WTC11 (cell line): ENCODE measurements at places on chromosomes 7 and 10.
A peak's percentile ranks its signal among the peaks of the same experiment; 100 is the strongest.

- no peak for DNase-seq
These were observed 2.8 kb upstream of the WAPL start for GRCh38 chr10:86524225-86524962.

GRCh38 chr7:106070567-106071254 is 41.4 kb downstream of the SYPL1 start:
- no peak for DNase-seq

GRCh38 chr10:13048762-13049161 is 47.2 kb upstream of the CCDC3 start:
- no peak for DNase-seq

DNA sequence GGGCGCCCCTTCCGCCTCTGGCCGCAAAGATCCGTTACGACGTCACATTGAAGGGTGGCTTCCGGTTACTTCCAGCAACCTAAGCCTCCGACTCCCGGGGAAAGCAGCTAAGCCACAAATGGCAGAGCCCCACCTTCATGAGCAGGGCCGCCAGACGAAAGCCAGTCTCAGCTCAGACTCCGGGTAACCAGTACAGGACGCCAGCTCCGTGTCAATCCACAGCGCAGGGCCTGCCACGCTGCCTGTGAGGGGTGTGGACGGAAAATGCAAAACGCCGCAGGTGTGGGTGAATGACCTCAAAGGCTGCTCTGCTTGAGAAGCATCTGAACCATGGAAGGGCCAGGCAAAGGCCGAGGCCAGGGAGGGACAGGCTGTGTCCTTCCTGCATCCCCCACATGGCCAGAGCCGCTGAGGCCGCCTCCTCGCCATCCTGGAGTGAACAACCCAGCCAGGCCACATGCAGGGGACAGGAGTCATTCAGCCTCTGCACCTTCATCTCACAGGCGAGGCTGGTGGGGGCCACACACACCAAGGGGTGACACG is 53.5 kb upstream of the PPP2R2D start:
- DNase-seq: no peak

- no peak for DNase-seq
These were observed 3.3 kb downstream of the LUC7L2 start for GRCh38 chr7:139362981-139363380.

DNA sequence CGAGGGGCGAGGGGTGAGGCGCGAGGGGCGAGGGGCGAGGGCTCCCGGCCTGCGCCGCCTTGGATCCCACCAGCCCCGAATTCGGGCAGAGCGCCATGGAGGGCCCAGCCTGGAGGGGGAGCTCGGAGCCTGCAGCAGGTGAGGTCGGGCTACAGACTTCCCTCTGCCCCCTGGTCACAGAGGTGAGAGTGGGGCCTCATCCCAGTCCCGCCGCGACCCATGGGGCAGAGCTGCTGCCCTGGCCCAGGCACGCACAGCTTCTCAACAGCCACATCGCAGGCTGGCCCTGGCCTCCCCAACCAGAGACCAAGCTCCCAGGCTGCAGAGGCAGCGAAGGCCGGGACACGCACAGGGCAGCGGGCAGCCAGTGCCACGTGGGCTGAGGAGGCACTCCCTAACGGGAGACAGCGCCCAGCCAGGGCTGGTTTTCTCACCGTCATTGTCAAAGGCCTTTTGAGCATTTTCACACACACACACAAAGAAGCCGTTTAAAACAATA is 191.8 kb downstream of the PTPRN2 start:
- DNase-seq: peak; percentile 75

- no peak for DNase-seq
These were observed 32.3 kb downstream of the MDH2 start for GRCh38 chr7:76080204-76080603.

DNA sequence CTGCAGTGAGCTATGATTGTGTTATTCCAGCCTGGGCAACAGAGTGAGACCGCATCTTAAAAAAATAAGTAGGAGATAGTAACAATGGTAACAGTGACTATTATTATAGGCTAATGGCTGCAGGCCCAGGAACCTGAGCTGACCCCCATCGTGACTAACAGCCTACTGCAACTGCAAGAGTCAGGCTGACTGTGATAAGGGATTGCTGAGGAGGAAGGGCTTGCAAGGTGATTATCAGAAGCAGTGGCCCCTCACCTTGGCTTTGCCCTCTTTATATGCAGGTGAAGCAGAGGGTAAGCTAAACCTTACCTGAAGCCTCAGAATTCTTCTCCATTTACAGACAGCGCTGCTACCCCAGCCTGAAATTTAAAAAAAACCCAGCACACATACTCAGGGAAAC is 83.9 kb upstream of the SDK1 start:
- DNase-seq: no peak

DNA sequence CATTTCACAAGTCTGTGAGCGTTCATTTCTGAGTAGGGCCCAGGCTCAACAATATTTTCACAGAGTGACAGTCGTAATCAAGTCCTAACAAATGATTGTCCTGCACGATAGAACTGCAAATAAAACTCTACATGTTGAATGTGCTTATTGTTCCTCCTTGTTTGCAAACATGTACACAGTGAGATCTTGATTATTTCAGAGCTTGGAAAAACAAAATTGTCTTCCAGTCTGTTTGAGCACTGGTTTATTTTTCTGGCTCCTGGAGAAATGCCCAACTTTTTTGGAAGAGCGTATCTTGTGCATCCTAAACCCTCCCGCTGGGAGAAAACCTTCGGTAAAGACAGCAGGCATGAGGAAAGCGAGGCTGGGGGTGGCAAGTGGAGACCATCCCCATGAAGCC is 91.1 kb downstream of the TEX36 start:
- no peak for DNase-seq

GRCh38 chr7:68030530-68030929 is 1033.9 kb downstream of the TYW1 start:
- DNase-seq: no peak

GRCh38 chr10:88049204-88049603 is 185.8 kb downstream of the PTEN start:
- no peak for DNase-seq

DNA sequence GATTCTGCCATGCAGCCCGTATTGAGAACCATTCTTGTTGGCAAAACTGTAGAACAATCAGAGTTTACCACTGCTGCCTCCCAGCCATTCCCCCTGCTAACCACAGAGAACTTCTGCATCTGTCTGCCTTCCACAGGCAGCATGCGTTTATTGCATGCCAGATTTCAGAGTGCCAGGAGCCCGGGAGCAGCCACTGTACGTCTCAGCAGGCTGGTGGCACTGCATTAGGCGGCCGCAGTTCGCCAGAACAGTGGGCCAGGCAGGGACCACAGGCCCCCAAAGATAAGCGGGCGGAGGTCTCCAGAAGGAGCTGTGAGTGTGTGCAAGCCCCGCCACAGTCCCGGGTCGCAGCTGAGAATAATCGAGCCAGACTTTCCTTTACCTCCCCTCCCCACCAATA is 31.8 kb downstream of the ZNF467 start:
- no peak for DNase-seq

- no peak for DNase-seq
These were observed 6.1 kb downstream of the PFKFB3 start for GRCh38 chr10:6208799-6209235.

- no peak for DNase-seq
These were observed 34.7 kb upstream of the TRIL start for GRCh38 chr7:28992798-28993197.

DNA sequence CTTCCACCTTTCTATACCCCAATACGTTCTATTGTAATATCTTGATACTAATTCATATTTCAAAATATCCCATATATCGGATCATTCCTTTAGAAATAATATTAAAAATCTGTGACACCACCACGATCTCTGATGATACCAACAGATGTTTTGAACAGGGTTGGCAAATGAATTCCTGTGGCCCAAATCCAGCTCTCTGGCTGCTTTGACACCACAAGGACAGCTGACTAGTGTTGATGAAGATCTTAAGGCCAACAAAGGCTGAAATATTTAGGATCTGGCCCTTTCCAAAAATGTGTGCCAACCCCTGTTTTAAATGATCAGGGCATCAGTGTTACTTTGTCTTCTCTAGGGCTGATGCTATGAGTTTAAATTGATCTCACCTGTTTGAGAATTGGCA is 380.7 kb upstream of the PFKP start:
- no peak for DNase-seq

DNA sequence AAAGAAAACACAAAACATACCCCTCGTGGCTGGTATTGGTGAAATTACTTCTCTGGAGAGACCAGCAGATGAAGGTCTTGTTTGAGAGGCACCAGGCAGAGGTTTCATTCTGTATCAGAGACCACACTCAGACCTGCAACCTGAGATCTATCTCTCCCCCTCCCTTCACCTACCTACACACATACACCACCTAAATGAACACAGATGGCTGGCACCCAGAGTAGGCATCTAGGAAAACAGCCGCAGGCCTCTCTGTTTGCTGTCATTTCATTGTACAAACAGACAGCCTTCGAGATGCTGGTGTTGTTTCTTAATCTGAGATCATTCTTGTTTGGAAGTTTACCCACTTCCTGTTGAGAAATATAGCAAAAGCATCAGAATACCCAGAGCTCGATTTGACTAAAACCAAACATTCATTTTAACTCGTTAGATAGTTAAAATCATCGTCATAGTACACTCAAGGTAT is 173.9 kb upstream of the SLC25A13 start:
- DNase-seq: no peak

- no peak for DNase-seq
These were observed 362.5 kb upstream of the PCDH15 start for GRCh38 chr10:55163388-55163979.

DNA sequence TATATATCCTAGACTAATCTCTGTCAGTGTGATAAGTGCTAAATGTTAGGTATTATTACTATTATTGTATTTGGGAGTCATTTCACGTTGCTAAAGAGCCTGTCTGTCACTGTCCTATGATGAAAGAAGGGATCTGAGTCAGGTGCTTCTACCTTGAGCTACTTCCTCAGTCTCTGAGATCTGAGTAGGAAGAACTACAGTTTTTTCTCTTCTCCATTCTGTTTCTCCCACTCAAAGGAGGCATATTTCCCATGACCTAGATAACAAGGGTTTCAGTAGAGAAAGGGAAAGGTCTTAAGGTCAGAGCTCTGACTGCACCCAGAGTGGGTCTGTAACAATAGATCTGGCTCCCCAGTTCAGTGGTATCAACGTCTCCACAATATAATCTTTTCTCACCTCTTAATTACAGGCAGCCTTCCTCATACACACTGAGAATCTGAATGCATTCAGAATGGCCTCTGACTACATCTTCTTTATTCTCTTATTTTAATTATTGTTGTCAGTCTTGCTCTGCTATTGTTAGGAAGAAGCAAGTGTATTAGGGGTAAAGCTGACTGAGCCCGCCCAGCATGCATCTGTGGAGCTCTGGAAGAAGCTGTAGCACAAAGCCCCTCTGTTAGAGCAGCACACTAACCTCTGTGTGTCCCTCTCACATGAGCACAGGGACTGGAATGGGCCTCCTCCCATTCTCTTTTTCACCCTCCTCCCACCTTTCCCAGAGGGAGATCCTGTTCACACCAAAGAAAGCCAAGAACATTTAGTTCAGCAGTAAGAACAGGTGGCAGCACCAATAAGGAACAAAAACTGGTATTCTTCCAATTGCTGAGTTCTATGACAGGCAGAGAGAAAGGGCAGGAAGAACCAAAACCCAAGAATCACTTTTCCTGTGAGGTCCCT is 38.1 kb downstream of the USP54 start:
- DNase-seq: no peak

DNA sequence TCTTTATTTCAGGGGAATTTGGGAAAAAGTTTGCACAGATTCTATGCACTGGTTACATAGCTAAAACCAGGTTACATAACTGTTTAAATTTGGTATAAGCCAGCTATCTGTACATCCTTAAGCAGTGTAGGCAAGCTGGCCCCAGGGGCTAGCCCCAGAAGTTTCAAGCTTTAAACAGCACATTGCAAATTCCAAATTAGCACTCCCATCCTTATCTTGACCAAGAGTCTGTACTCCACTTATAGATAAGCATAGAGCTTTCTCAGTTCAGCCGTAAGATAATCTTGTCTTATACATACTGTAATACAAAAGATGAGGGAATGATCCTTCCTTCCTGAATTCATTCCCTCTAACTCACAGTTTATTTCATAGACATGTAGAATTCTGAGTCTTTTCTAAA is 109.3 kb downstream of the SPAG6 start:
- no peak for DNase-seq

DNA sequence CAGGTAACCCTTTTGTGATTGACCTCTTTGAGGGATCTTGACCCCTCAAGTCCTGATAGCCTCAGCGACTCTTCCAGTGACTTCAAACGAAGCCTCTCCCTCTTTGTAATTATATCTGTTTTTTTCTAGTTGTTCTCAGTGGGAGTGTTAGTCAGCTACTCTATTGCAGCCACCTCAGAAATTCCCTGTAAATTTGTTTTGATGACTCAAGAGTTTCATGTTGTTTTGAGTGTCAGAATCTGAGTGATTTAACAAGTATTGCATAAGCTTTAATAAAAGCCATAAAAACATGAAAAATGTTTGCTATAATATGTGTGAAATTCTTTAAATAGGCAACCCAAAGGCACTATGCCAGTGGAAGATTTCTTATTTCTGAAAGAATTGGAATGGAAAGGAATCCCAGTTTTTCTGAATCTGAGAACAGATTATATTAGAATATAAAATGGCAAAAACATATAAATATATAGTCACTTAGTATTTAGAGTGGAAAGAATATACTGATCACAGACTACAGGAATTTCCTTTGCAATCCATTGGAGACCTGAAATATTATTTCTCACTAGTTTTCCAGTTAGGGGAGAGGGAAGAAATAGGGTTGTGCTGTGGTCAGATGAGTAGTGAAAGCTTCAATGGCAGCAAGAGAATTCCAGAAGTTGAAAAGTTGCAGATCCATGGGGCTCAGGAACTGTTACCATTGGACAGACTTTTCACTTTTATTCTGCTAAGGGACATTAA is 94.4 kb upstream of the SEMA3C start:
- no peak for DNase-seq

DNA sequence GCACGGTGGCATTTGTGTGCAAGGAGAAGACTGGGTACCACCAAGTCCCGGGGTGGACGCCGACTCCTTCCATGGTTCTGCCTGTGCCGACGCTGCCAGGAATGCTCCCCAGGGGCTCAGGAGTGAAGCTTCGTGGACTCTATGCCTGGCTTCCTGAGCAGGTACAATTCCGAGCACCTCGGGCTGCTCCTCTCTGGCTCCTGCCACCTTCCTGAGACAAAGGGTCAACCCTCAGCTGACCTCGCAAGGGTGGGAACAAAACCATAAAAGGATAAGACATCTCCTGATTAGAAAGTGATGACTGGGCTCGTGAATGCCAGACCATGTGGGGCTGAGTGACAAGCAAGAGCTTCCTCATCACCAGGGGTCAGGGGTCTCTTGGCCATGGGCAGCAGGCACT is 31.8 kb downstream of the CALML3 start:
- DNase-seq: no peak

DNA sequence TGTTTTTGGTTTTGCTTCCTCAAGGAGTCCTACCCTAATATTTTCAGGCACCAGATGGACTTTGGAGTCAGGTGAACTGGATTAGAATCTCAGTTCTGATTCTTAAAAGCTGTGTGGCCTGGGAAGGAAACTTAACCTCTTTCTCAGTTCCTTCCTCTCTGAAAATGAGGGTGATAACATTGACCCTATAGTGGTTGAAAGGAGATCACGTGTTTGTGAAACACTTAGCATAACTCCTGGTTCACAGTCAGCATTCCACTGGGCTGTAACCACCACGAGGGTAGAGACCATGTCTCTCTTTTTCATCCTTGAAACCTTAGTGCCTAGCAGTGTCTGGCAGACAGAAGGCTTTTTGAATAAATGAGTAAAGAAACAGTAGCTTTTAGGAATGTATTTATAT is 16.7 kb downstream of the LSMEM1 start:
- DNase-seq: no peak

- DNase-seq: no peak
These were observed 3.7 kb downstream of the TRIL start for GRCh38 chr7:28954471-28954870.

GRCh38 chr10:31620226-31621151 is 301.5 kb downstream of the ZEB1 start:
- DNase-seq: peak; percentile 80
